ENCODE measurements at places on chromosomes 2 and 18.

DNA sequence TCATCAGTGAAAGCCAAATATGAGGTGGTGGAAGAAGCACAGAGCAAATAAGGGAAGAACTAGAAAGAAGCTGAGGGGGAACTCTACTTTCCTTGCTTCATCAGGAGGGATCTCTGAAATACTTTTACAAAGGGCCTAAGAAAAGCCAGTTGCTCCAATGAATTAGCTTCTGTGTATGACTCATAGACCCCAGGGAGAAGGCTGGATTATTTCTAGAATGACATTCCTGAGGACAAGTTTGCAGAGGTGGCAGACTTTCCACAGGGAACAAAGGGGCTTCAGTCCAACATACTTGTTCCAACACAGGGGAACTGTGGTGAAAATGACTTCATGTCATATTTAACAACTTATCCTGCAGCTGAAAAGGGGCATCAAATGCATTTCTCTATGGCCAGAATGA, 29.0 kb downstream of the DOK1 start:
- DNase-seq, result no peak

- DNase-seq, result no peak
Measured at GRCh38 chr2:165601065-165601830, 131.8 kb downstream of the CSRNP3 start.

DNA sequence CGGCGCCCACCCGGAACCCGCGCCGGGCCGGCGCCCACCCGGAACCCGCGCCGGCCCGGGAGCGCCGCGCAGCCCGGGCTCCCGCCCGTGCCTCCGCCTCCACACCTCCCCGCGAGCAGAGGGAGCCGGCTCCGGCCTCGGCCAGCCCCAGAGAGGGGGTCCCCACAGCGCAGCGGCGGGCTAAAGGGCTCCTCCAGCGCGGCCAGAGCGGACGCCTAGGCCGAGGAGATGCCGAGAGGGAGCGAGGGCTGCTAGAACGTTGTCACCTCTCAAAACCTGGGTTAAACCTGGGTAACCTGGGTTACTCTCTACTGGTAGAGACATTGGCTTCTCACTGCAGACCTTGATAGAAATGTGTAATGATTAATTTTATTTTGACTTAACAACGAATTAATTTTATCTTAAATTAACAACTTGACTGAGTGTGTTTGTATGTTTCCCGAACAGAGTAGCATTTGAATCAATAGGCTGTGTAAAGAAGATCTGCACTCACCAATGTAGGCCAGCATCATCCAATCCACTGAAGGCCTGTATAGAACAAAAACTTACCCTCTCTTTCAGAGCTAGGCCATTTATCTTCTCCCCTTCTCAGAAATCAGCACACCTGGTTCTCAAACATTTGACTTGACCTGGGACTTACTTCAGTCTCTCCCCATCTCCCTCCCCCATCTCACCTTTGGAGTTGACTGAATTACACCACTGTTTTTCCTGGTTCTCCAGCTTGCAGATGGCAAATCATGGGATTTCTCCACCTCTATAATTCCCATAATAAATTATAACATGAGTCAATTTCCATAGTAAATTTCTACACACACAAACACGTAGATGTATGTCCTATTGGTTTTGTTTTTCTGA, 242.7 kb downstream of the ASXL3 start:
- no peak for DNase-seq

GRCh38 chr18:55576001-55576400, 12.0 kb downstream of the TCF4 start:
- no peak for DNase-seq

- DNase-seq, result no peak
Measured at GRCh38 chr2:72992734-72993102, 75.4 kb downstream of the EMX1 start.

GRCh38 chr2:134306521-134306920, 52.6 kb downstream of the MGAT5 start:
- DNase-seq, result no peak

DNA sequence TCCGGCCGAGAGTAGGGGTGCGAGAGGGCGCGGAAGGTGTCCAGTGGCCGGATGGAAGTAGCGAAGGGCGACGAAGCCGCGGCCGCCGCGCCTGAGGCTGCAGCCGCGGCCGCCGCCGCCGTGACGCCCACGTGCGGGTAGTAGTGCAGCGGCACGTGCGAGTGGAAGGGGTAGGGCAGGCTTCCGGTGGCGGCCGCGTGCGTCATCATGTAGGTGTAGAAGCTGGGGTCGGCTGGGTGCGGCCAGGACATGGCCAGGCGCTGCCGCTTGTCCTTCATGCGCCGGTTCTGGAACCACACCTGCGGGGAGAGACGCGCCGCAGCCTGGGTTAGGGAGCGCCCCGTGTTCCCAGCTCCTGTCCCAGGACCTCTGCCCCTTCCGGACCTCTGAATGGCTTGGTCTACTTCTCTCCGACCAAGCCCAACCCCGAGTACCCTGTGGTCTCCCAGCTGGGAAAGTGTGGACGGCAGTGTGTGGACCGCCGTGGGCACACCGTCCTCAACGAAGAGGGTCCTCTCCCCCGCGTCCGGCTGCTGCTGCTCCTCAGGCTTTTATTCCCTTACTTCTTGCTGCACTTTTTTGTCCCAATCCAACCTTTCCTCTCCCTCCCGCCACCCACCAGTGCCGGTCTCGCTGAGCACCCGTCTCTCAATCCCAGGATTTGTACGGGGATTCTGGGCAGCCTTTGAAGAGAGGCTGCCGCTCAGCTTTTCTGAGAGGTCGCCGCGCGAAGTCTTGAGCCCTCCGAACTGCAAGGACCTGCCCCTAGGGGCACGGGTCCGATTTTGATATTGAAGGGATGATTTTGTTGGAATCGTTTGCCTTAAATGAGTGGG, 3.0 kb downstream of the EVX2 start:
- no peak for DNase-seq

GRCh38 chr2:112061840-112062239, 6.8 kb downstream of the TMEM87B start:
- DNase-seq, result no peak

- DNase-seq, result no peak
Measured at GRCh38 chr2:159635006-159635789, 18.9 kb upstream of the BAZ2B start.

GRCh38 chr2:200484934-200485333, 24.9 kb downstream of the KCTD18 start:
- DNase-seq, result no peak

DNA sequence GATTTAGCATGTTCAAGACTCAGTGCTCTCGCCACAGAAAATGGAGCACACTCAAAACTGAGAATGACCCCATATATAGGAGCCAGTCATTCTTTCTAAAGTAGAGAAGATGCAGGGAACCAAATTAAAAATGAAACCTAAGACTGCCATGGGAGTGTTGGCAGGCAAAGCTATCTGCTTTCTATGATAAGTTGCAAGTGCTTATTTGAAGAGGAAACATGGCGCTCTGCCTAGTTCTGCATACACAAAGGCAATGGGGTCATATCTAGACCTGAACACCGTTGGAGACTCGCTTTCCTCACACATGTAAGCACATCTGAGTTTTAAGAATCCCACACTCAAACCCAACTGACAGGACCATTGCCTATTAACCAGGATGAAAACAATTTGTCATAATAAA, 292.5 kb downstream of the ALK start:
- DNase-seq, result no peak

- no peak for DNase-seq
Measured at GRCh38 chr2:217414429-217414828, 554.6 kb upstream of the TNP1 start.

DNA sequence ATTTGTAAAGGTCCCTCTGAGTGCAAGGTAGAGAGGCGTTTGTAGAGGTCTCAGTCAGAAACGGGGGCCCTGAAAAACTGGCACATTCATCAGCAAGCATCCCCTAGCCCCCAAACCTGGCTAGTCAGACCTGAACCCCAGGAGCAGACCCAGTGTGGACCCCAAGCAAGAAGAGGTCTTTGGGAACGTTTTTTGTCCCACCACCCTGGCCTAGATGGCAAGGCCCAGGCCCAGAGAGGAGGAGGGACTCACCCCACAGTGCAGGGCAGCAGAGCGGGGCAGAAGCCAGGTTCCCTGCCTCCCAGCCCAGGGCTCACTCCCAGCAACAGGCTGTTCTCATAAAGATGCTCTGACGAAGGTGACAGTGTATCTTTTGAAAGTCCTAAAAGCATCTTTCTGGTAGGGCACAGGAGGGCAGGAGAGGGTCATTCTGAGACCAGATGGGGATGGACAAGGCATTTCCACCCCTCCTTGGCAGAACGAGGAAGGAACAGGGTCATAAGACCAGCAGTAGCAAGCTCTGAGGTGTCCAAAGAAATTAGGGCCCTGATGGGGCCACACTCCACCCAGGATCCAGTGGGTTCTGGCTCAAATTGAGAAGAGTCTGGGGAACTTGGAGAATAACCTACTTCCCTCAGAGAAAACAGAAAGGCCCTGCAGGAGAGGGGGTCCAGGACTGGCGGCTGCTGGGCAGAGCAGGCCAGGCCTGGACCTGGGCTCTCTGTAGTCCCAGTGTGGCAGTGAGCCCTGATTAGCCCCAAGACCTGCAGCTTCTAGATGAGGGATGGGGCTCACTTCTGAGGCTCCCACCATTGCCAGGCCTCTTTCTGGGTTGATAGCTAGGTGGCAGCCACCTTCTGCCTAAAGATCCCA, 18.2 kb downstream of the ADRA2B start:
- DNase-seq, result no peak

- no peak for DNase-seq
Measured at GRCh38 chr2:152242787-152243472, 67.4 kb upstream of the STAM2 start.

- no peak for DNase-seq
Measured at GRCh38 chr2:229408962-229409361, 137.9 kb upstream of the PID1 start.

GRCh38 chr2:206463685-206464084, 20.4 kb downstream of the ADAM23 start:
- DNase-seq, result no peak

DNA sequence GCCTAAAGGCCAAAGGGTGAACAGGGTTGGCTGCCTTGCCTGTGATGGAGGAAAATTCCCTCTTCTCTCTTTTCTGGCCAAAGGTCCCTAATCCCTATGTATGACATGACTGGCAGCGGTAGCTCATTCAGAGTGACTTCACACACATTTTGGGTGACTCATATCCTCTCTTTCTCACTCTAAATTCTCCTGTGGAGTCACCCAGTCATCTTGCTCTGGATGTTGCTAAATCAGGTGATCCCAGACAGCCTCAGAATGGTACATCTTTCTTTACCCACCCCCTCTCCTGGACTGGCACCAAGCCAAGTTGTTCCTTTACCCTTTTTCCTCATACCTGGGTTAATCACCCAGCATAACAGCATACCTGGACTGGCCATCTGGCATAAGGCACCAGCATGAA, 77.2 kb downstream of the NEURL3 start:
- no peak for DNase-seq

- peak; percentile 86 for DNase-seq
Measured at GRCh38 chr18:25805323-25805722, 285.1 kb downstream of the SS18 start.

GRCh38 chr2:160901613-160902012, 258.6 kb upstream of the TANK start:
- no peak for DNase-seq

DNA sequence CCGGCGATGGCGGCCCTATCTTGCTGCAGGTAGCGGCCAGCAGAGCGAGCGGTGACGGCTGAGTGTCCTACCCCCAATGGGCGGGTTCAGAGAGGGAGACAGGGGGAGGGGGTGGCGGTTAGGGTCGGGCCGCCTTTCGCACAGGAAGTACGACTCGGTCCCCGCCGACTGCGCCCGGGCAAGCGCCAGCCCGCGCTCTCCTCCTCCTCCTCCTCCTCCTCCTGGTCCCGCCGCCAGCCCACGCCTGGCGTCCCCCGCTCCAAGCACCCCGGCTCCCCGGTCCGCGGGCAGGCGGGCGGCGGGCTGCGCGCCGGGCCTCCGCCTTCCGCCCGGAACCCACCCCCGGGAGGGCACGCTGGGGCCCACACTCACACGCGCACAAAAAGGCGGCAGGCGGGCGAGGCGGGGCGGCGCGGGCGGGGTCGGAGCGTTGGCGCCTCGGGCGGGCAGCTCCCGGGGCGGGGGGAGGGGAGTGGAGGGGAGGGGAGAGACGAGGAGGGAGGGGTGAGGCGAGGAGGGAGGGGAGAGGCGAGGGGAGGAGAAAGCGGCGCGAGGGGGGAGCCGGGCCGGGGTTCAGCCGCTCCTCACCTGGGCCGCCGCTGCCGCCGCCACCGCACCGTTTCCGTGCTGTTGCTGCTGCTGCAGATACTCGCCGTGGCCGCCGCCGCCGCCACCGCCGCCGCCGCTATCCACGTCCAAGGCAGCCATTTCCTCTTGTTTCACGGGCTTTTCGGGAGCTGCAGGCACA, 1.2 kb downstream of the SP3 start:
- DNase-seq, result no peak

DNA sequence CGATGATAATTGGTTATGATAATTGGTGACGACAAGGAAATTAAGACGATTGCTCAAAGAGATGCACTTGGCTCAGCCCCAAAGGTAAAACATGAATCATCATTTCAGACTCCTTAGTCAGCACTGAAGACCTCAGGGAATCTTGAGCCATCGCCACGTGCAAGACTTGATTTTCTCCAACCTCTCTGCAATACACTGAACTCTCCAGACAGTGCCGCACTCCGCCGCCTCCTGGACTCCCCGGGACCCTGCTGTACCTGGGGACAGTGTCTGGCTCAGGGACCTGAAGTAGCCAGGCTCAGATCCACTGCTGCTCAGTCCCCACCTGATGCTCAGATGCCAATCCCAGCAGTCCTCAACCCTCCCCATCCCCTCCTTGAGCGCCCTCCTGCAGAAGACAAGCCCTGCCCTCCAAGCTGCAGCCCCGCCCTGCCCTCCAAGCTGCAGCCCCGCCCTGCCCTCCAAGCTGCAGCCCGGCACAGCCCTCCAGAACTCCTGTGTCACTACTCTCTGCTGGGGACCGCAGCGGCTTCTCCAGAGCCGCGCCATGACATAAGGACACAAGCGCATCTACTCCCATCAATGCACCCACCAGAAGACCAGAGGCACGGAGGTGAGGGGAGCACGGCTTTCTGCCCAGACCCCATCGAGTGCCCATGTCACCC, 1.1 kb downstream of the TMEM18 start:
- DNase-seq, result peak; percentile 72

DNA sequence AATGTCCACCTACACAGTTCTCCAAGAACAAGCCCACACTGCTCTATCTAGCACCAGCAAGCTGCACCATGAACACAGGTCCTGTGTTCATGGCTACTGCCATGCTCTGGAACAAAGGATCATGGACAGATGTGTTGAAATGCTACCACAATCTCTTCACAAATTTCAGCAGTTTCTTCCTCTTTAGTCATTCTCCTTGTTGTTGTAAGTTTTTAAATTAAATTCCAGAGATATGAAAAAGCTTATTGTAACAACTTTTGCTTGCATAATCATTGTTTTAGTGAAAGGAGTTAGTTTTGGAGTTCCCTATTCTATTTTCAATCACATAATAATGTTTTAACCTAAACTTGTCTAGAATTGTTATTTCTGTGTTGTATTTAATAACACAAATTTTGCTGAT, 17.2 kb upstream of the NAPG start:
- DNase-seq, result no peak

Measured in AG09309 (cell line).